ENCODE measurements at places on chromosomes 3 and 15. TPM values are rescaled to one million over a fixed set of nuclear protein-coding genes. Genes with fewer than 3 reads are reported as not detected.
A peak's percentile ranks its signal among the peaks of the same experiment; 100 is the strongest.

TRPC1 gene
- total RNA-seq: 12.0 TPM

KCNAB1 gene
- 3.9 TPM for total RNA-seq

PIGZ gene
- total RNA-seq: 9.8 TPM

SCG5 gene
- 6.1 TPM for total RNA-seq

GHSR gene
- total RNA-seq: not detected

ACTC1 gene
- total RNA-seq: 15.0 TPM

GRCh38 chr3:7585052-7585451 lies 724.1 kb downstream of the GRM7 start:
- DNase-seq: no peak

DNA sequence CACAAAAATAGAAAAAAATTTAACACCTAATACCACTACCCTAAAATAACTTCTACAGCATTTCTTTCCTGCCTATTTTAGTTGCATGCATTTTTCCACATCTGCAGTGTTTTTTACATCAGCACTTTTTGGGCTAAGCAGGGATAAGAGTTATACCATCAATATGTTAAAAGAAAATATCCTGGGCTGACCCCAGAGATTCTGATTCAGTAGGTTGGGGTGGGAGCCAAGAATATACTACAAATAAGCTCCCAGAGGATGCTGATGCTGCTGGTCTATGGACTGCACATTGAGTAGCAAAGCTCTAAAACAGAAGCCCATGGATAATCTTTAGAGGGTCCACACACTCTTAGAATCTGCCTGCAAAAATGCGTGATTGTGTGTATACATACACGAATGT lies 14.8 kb downstream of the FYCO1 start:
- no peak for DNase-seq

GRCh38 chr3:107272471-107272870 lies 104.8 kb upstream of the CCDC54 start:
- no peak for DNase-seq

GRCh38 chr3:114863848-114864247 lies 283.2 kb downstream of the ZBTB20 start:
- DNase-seq: no peak

- no peak for DNase-seq
These were observed 1100.3 kb downstream of the TBL1XR1 start for GRCh38 chr3:176097027-176097426.

DNA sequence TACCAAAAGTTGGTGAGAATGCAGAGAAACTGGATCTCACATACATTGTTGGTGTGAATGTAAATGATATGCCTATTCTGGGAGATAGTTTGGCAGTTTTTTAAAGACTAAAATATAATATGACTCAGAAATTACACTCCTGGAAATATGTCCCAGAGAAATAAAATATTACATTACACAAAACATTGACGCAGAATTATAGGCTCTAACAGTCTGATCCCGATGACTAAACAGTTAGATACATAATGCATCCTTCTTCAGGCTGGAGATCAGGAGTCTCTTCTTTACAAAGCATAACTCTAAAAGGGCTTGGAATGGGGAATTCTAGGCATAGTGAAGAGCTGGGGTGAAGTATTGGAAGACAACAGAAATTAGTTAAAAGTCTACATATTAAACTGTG lies 586.2 kb upstream of the NECTIN3 start:
- no peak for DNase-seq

DNA sequence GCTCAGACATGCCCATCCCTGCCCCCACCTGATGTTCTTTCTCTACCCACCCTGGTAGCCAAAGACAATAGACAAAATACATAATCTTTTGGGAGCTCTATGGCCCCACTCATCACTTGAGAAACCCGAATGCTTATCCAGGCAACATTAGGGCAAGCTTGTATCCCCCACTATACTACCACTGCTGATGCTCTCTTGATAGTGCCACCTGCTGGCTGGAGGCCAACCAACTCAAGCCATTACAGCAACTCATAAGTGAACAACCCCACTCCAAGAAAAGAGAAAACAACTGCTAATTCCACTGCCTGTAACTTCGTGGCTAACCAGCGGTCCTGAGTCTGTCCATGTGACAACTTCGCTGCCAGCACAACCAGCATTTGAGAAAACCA lies 342.5 kb upstream of the TGFBR2 start:
- no peak for DNase-seq

DNA sequence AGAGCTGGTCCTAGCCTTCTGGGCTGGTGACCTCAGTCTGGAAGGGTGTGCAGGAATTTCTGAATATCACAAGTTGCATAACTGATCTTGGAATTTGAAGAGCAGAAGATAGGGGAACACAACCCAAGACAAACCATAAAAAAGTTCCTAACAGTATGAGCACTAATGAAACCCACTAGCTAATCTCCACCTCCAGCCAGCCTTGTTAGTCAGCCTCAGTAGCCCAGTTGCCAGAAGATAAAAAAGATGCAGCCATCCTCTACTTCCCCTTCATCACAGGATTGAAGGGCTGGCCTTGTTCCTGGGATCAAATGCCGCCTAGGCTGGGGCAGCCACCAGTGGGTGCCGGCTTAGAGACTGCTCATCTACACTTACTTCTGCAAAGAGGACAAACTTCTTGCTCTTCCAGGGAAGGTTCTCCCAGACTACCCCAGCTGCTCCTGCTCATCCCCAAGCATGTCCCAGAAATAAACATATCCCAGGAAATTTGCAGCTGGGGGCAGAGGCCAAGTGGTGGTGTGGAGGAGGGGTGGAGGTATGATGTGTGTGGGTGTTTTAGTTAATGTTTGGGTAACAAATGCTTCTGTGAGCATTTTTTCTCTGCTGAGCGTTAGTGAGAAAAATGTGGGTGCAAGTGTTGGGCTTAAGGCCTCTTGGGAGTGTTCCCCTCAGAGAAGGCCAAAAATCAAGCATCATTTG lies 9.2 kb upstream of the ITGA11 start:
- DNase-seq: peak; percentile 83

DNA sequence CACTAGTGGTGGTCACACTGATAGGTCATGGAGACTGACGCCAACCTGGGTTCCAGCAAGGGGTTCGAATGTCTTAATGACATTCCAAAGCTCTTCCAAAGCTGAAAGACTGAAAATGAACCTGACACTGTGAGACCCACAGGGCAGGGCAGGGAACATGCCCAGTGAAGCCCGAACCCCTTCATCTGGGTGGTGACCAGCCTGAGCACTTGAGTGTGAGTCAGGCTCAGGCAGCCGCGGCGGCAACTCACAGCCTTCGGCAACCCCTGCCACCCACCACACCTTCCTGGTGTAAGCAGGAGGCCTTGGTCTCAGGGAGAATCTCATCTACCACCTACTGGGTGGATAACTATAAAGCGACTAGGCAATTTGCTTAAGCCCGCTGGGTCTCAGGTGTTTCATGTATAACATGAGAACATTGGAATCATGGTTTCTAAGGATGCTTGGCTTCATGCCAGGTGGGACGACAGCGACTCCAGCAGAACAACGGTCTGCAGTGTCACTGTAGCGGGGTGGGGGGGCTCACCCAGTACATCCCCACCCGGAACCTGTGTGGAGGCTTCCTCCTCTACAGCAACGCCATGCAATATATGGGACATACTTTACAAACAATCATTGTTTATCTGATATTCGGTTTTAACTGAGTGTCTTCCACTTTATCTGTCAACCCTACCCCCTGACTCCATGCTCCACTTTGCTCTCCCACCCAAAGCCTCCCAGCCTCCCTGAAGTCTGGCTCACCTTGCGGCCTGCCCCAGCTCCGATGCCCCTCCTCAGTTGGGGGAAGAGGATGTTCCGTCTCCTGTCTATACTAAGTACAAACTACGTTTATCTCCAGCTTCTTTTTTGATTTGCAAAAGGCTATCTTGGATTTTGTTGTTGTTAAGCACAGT lies 125.0 kb upstream of the MEF2A start:
- DNase-seq: no peak

GRCh38 chr3:59527493-59527892 lies 477.7 kb upstream of the CFAP20DC start:
- no peak for DNase-seq

GRCh38 chr3:73485877-73486330 lies 138.8 kb downstream of the PDZRN3 start:
- DNase-seq: no peak

DNA sequence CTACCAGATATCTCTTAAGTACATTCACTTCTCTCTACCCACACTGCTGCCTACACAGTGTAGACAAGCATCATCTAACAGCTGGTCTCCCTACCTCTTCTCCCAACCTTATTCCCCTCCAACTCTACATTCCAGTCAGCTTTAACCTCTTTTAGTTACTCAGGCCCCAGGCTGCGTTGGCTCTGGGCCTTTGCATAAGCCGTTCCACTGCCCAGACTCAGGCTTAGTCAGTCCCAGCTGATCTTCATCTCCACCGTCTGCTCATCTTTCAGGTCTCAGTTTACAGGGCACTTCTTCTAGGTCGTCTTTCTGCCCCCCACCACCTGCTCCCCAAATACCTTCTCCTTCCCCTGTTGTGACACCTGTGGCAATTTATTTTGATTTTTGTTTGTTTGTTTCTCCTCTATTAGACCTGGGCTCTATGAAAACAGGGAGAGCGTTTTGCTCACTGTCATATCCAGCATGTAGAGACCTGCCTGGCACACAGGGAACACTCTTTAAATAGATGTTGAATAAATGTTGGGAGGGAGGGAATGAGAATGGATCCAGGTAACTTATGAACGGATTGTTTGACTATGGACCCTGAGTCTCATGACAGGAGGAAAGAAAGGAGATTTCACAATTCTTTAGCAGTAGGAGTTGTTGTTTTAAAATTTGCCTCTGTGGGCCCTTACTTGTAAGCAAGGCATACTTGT lies 11.1 kb downstream of the SLC27A2 start:
- DNase-seq: no peak

DNA sequence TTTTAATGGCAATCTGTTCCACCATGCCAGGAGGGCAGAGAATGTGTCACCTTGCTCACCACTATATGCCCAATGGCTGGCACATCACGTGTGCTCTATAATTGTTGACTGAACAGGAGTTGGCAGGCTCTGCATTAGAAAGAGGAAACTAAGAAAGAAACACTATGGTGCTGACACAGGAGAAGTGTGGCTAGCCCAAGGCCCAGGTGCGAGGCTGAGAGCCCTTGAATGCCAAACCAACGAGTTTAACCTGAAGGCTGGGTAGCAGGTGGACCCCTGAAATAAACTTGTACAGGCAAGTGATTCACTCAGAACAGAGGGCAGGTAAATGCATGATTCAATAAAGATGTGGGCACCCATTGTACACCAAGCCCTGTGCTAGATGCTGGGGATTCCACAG lies 2.4 kb downstream of the CHCHD4 start:
- DNase-seq: peak; percentile 81

DNA sequence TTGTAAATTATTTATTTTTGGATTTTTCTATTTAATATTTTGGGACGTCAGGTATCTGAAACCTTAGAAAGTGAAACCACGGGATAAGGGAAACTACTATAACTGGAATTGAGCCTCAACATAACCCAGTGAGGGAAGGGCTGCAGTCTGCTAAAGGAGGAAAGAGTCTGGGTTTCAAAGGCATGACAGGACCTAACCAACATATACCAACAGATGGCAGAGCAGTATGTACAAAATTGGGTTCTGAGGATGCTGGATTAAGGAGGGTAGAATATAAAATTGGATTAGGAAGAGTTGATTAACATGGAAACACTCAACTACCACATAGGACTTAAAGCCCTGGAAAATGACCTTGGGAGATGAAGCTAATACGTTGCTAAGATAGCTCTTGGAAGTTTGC lies 603.5 kb downstream of the MECOM start:
- no peak for DNase-seq

DNA sequence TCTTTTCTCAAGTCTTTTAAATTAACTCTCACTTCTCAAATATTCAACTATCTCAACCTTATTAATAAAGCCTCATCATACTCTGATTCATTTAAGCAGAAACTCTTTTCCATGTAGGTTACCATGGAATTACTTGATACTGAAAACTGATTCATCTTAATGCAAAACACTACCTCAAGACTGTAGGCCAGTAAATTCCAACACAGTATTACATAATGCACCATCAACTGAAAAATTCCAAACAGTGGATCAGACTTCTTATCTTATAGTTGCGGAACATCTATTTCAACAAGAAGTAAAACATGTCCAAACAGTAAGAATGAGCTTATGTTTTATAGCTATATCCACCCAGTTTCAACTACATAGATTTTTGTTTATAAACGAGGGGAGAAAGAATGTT lies 124.5 kb downstream of the PEAK1 start:
- DNase-seq: no peak

DNA sequence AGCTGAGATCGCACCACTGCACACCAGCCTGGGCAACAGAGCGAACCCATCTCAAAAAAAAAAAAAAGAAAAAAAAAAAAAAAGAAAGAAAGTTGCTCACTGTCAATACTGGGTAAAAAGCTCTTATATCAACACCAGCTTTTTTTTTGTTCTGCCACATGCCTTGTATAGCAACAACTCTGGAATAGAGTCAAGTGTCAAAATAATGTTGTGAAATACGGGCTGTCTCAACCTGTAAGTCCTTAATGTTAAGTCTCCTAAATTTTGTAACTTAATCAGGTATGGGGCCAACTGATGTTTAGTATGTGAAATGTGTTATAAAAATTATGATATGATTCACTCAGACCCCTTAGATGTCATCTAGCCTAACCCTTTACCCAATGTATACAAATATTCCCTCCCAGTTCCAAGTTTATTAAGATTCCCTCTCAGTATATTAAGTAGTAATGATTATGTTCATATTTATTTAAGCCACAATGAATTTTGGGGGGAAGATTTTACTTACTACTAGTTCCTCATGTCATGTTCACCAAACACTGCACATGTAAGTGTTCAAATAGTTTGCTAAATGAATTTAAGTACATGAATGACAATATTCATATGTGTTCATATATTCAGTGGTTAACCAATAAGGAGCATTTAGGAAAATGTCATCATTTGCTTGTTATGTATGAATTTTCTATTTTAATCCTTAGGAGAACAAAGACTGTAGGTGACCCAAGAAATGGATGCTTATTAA lies 52.2 kb downstream of the GPR160 start:
- no peak for DNase-seq

DNA sequence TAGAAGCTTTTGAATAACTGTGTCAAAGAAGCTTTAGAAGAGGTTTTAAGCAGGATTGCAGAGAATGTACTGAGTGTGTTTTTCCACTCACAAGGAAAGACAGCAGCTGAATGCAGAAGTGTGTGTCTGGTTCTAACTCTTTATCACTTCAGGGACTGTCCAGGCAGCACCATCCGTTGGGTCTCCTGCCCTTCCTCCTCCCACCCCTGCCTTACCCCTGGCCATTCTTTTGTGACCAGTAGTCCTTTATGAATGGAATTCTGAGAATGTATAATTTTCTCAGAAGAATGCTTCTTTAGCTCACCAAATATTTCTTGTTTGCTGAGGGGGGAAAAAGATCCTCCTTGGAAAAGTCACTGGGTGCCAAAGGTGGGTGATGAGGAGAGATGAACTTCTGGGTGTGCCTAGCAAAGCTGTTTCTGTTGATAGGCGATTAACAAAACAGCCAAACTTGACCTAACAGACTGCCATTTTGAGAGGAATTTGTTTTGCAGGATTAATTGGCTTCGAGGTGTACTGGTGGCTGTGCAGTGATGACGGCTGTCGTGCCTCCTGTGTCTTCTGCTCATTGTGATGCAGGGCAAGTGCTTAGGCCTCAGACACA lies 70.9 kb downstream of the IGF1R start:
- DNase-seq: no peak

Measured in vagina (tissue), 2 donors.